ENCODE measurements at places on chromosomes 4 and X.
A peak's percentile ranks its signal among the peaks of the same experiment; 100 is the strongest.

- no peak for DNase-seq
These were observed 11.6 kb downstream of the HTT start for GRCh38 chr4:3085948-3086670.

GRCh38 chr4:97394653-97395052, 748.6 kb downstream of the STPG2 start:
- no peak for DNase-seq

DNA sequence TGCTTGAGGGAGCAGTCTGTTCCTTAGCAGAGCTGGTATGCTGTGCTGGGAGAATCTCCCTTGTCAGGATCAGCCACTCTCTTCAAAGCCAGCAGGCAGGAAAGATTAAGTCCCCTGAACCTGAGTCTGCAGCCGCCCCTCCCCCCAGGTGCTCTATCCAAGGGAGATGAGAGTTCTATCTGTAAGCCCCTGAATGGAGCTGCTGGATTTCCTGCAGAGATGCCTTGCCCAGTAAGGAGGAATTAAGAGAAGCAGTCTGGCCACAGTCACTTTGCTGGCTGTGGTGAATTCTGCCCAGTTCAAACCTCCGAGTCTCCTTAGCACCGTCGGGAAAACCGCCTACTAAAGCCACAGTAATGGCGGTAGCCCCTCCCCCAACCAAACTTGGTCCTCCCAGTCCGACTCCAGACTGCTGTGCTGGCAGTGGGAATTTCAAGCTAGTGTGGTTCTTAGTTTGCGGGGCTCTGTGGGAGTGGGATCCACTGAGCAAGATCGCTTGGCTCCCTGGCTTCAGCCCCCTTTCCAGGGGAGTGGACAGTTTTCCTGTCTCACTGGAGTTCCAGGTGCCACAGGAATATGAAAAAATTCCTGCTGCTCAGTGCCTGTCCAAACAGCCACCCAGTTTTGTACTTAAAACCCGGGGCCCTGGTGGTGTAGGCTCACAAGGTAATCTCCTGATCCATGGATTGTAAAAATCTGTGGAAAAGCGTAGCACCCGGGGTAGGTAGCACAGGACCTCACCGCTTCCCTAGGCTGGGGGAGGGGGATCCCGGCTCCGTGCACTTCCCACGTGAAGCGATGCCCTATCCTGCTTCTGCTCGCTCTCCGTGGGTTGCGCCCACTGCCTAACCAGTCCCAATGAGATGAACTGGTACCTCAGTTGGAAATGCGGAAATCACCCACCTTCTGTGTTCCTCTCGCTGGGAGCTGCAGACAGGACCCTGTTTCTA, 38.0 kb downstream of the RAB28 start:
- no peak for DNase-seq

DNA sequence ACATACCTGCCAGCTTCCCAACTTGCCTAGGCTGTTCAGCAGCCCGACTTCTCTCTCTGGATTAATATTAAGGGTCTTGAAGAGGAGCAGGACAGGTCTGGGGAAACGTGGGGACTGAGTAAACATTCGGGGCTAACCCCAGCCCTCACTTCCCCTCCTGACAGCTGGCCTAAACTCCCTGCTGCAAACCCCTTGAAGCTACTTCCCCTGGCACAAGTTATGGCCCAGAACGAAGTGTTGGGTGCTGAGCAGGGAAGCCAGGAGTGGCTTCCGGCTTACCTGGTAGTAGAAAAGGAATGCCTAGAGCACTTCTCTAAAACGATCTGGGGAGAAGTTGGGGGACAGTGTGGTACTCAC, 200.0 kb downstream of the BCOR start:
- DNase-seq = no peak

- no peak for DNase-seq
These were observed 89.8 kb upstream of the SPANXB1 start for GRCh38 chrX:140912606-140913005.

- DNase-seq = no peak
These were observed 102.1 kb downstream of the PCDH18 start for GRCh38 chr4:137430171-137430570.

DNA sequence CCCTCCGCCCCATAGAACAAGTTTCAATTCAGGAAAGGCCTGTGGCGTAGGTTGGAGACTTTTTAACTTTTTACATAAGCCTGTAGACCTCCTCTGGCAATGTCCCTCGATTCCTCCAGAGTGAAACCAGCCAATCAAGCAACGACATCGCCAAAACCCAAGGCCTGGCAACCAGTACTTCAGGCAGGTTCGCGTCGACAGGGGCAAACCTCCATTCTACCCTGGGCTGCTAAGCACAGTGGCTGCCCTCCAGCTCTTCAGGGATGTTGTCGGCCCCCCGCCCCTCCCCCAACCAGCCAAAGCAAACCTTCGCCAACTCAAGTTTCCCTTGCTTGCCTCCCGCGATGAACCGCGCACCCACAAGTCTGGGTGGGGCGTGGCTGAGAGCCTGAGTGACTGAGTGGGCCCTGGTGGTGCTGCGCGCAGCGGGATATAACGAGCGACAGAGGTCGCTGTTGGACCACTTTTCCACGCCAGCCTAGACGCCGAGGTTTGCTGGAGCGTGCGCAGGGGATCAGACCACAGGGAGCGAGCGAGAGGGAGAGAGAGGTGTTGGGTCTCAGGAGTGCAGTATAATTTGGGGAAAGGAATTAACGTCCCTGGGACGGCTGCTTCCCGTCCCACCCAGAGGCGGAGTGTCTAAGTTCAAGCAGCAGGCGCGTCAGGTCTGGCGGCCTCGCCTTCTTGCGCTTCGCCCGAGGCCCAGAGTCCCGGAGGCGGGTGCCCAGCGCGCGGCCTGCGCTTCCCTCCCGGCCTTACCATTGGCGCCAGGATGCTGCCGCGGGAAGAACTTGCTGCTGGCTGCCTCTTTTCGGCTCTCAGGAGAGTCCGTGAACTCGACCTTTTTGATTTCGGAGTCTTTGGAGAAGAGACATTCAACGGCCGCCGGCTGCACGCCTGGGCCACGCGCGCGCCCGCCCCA, 9.0 kb upstream of the PITX2 start:
- no peak for DNase-seq

GRCh38 chrX:34343001-34343400, 210.9 kb upstream of the FAM47A start:
- no peak for DNase-seq

DNA sequence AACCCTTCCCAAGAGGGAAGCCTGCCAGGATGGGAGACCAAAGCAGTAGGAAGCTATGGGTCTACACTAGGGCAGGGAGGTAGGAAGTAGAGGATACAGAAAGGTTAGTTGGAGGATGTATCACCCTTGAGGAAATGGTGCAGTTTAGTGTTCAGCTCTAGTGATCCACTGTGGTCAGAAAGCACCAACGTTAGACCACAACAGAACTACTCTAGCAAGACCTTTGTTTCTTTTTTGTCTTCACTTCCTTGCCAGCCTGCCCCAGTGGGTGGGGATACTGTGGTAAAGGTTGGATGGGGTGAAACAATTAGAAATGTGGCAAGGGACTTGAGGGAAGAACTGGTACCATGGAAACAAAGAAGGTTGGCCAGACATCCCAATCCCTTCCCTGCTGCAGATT, 83.3 kb downstream of the DDIT4L start:
- DNase-seq = peak; percentile 83

- DNase-seq = peak; percentile 62
These were observed 55.5 kb downstream of the LEF1 start for GRCh38 chr4:108113229-108113628.

- no peak for DNase-seq
These were observed 57.5 kb upstream of the SCML1 start for GRCh38 chrX:17679820-17680219.

DNA sequence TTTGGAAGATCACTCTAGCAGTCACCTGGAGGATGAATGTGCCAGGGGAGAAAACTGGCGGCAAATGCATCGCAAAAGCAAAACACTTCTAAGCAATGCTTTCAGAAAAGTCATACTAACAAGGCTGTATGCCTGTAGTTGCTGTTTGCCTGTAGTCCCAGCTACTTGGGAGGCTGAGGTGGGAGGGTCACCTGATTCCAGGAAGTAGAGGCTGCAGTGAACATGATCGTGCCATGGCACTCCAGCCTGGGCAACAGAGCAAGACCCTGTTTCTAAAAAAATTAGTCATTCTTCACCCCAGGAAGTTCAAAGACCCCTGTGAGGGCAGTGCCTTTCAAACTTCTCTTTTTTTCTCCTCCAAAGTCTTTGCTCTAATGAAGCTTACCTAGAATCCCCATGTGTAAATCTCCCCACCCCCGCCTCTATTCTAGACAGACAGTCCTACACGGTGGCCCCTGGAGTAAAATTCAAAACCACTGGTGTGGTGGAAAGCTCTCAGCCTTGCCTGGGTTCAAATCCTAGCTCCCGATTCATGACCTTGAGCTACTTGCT, 5.5 kb downstream of the SOWAHD start:
- no peak for DNase-seq

GRCh38 chr4:168723020-168723419, 226.2 kb downstream of the PALLD start:
- DNase-seq = no peak

- no peak for DNase-seq
These were observed 27.9 kb downstream of the NKX3-2 start for GRCh38 chr4:13516315-13516860.

GRCh38 chr4:184343502-184344177, 126.0 kb upstream of the ENPP6 start:
- DNase-seq = peak; percentile 72

DNA sequence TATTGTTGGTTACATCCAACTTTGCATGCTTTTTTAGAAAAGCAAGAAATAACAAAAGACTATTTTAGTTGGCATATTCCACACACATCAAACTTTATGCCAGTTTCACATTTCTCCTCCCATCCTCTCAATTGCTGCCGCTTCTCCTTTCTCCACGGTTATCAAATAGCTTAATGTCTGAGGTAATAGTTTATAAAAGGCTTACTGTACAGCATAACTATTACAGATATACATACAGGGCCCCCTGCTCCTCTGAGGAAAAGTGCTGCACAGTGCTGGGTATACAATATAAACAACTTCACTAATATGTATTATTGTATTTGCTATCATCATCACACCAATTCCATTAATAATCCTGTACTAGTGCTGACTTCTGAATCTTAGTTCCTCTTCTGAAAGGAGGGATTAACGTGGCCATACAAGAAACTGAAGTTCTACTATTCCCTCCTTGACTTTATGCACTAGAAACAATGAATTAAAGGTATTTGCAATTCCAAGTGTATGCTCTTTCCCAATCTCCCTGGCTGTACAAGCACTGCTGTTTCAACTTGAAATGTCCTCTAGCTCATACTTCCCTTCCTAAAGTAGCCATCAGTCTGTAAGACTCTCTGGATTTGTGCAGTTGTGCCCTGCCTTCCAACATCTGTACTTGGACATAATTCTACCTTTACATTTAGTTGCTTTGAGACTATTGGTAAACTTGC, 2.5 kb downstream of the CCNI start:
- no peak for DNase-seq

DNA sequence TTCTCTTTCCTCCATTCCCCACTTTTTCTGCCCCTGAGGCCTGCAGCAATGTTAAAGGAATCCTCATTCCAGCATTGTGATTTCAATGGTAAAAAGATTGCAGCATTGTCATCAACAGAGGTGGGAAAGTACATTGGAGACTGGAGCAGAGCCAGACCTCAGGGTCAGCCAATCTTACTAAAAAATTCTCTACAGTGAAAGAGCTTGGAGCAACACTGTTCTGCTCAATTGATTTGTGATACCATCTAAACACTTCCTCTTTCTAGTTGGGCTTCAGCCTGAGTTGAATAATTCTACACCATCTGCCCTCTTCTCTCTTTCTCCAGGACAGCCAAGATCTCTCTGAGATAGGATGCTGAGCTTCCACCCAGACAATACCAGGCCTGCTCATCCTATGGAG, 176.5 kb downstream of the AR start:
- no peak for DNase-seq

DNA sequence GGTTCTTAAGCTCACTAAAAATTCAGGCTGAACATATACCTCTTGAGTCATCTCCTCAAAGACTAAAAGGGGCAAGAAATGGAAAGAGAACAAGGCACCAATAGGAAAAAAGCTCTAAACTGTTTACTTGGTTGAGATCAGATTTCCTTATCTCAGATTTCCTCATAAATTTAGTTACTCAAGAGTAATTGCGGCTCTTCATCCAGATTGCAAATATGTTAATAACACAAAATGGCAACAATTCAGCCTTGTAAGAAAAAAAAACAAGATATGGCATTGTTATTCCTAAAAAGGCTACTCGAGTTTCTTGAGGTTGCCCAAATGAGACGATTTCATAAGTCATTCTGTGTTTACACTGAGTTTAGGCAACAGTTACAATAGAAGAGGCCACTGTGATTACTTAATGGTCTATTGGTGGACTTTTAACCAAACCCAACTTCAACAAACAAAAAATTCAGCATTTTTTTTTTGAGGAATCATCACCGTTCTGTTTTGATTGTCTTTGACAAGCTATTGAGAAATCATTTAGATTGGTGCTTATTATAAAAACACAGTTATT, 97.9 kb upstream of the PDHA1 start:
- no peak for DNase-seq

DNA sequence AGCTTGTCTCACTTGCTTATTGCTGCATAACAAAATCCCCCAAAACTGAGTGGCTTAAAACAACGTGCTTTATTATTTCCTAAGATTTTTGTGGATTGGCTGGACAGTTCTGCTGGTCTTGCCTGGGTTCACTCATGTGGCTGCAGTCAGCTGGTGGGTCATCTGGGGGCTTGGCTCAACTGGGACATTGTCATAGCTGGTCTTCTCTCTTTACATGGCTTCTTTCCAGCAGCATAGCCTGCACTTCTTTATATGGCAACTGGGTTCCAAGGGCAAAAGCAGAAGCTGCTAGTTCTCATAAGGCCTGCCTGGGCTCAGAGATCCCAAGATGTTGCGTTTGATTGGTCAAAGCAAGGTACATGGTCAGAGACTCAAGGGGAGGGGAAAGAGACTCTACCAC, 33.7 kb upstream of the STAG2 start:
- no peak for DNase-seq

- DNase-seq = no peak
These were observed 9.2 kb downstream of the HNRNPH2 start for GRCh38 chrX:101417190-101417589.

DNA sequence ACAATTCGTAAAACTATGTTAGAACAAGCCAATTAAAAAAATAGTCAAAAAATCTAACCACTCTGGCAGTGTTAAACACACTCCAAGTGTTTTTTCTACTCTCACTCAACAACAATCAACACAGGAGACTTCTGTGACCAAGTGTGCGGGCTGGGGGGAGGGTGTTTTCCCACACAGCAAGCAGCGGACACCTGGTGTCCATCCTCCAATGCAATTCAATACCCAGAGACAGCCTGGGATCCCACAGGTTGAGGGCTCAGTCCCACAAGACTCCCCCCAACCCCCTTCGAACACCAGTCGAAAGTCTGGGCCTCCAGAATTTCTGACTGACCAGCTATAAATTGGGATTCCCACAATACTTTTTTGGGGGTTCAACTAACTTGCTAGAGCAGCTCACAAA, 8.3 kb upstream of the PIM2 start:
- no peak for DNase-seq

GRCh38 chrX:119374736-119375135, 24.4 kb upstream of the SLC25A43 start:
- no peak for DNase-seq

- DNase-seq = peak; percentile 40
These were observed 2.8 kb downstream of the PJA1 start for GRCh38 chrX:69162361-69162865.
